Aorta (tissue), 5 donors: ENCODE measurements at places on chromosomes 6 and 20. TPM values are rescaled to one million over a fixed set of nuclear protein-coding genes. Genes with fewer than 3 reads are reported as not detected.

GRCh38 chr6:138285800-138286199, 67.5 kb upstream of the PBOV1 start:
- DNase-seq, result no peak

GRCh38 chr6:34103321-34103720, 42.6 kb downstream of the GRM4 start:
- no peak for DNase-seq

DNA sequence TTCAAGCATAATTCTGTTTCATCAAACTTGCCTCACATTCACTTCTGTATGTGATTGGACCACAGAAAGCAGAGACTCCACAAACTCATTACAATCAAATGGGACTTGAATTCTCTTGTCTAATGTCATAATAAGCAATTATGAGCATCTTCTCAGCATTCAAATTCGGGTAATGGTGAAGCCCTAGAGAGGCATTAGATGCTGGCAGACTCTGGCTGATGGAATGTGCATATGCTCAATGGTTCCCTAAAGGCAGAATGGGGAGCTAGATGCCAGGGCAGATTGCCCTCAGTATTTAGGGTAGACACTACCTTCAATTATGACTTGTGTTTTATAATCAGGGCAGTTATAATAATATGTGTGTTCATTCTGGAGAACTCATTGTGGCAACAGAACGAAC, 127.9 kb downstream of the HDGFL1 start:
- no peak for DNase-seq

The LAMP5 gene
- 0.16 TPM for total RNA-seq

The HTR1E gene
- not detected for total RNA-seq
